ENCODE measurements at places on chromosomes 5 and 9.

GRCh38 chr9:123345567-123345955, 10.4 kb upstream of the CRB2 start:
- DNase-seq: no peak

DNA sequence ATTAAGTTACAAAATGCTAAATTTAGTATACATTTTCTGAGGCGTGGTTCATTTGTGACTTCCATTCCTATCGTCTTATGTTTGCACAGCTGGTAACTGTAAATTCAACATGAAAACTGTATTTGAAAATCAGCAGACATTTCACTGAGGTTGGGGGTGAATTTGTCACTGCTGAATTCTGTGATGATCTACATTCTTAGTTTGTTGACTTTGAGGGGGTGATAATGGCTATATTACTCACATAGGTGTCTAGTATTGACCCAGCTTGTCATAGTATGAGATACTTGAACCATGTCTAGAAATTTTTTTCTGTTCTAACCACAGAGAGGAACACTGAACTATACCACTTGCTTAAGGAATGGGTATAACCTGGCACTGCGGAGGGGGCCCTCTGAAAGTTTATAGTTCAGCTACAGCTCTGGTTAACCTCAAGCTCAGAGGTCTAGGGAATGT, 313.3 kb downstream of the PIK3R1 start:
- no peak for DNase-seq

- no peak for DNase-seq
These were observed 1275.6 kb upstream of the CDH9 start for GRCh38 chr5:28313953-28314352.

DNA sequence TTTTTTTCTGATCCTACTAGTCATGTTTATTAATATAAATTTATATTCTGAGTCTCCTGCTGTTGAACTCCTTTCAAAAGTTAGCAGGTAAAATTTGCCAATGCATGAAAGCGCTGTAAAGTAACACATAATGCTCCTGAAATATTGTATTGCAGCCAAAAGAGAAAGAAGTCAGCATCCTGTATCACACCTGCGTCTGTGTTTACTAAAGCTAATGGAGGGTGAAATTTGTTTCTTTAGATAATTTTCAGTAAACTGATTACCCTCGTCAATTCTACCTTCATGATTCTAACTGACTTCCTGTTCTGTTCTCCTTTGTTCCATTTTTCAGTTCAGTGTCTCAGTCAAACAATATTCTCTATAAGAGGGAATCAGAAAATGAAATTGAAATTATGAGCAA, 415.4 kb downstream of the CDH9 start:
- no peak for DNase-seq

DNA sequence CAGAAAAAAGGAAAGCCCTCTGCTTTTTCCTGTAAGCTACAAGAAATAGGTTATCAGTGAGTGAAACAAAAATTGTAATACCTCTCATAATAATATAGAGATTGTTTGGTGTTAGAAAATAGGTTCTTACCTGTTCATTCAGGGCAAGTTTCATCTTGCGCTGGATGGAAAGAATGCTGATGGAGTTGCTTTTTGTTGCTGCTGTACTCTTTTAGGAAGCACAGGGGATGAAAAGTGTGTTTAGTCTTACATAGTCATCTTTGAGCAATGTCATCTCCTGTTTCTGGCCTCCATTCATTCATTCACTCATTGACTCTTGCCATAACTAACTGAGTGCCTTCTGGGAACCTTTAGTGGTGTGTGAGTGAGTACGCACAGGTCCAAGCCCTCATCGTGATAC, 6.4 kb downstream of the ENTREP1 start:
- no peak for DNase-seq
